ENCODE measurements at places on chromosomes 5 and 9.

DNA sequence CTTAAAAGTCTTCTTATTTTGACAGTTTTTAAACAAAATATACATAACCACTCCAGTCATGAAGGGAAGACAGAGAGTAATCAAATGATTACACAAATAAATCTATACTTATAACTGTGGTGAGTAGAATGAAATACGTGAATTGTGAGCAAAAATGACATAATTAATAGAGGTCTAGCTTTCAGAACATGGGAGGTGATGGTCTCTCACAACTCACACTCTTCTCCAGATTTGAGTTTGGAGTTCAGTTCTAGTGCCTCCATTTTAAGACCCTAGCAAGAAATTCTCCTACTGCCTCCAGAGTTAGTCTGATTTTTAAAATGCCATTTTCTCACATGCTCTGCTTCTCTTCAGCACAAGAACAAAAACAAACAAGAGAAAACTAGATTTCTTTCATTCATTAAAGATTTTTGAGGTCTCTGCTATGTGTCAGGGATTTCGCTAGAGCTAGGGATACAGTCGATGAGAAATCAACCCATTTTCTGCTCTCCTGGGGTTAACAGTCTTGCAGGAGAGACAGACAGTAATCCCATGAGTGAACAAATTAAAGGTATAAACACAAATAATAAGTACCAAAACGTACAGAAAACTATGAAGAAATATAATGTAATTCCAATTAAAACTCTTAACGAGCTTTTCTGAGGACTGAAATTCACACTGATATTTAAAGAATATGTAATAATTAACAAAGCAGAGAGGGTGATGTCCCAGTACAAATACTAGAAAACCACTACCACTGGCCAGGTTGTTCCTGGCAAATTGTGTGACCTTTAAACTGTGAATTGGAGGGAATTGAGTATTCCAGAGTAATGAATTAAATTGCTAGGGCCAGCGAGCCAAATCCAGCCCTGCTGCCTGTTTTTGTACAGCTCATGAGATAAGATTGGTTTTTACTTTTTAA is 27.1 kb upstream of the HTR4 start:
- DNase-seq, result no peak

DNA sequence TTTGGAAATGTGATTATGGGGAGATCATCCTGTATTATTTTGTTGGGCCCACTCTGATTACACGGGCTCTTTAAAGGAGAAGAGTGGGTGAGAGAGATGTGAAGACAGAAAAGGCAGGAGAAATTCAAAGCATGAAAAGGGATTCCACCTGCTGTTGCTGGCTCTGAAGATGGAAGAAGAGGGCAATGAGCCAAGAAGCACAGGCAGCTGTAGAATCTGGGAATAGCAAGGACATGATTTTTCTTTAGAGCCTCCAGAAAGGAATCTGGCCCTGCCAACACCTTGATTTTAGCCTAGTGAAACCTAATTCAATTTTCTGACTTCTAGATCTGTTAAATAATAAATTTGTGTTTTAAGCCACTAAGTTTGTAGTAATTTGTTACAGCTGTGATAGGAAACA is 11.3 kb downstream of the C9 start:
- no peak for DNase-seq

GRCh38 chr5:136210259-136210658 is 17.3 kb upstream of the SMIM32 start:
- DNase-seq, result no peak

- DNase-seq, result no peak
These were observed 33.7 kb downstream of the SSBP2 start for GRCh38 chr5:81717226-81717625.

DNA sequence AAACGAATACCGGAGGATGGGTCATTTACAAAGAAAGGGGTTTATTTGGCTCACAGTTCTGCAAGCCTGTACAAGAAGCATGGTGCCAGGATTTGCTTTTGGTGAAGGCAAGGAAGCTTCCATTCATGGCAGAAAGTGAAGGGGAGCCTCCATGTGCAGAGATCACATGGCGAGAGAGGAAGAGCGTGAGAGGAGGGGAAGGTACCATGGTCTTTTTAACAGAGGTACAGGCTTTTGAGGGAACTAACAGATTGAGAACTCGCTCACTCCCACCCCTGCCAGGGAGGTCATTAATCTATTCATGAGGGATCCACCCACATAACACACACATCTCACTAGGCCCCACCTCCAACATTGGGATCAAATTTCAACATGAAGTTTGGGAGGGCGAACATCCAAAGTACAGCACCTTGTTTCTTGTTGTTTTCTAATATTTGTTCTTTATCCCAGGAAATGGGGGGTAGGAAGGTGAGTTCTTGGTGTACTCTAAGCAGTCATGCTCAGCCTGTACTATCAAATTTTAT is 18.5 kb downstream of the TMC1 start:
- no peak for DNase-seq

- DNase-seq, result no peak
These were observed 72.8 kb upstream of the PITX1 start for GRCh38 chr5:135106610-135107471.

DNA sequence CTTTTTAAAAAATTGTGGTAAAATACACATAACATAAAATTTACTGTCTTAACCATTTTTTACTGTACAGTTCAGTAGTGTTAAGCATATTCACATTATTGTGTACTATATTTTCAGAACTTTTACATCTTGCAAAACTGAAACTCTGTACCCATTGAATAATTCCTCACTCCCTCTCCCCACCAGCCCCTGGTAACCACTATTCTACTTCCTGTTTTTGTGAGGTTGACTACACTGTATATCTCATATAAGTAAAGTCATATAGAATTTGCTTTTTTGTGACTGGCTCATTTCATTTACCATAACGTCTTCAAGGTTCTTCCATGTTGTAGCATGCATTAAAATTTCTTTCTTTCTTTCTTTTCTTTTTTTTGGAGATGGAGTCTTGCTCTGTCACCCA is 87.0 kb downstream of the LNPEP start:
- DNase-seq, result no peak

- DNase-seq, result peak; percentile 29
These were observed at the start of gene C1QTNF2 for GRCh38 chr5:160369990-160370712. Gene C1QTNF2 (minus strand): TSS chr5:160370626. CDS start chr5:160355011, 15,615 bp downstream.

GRCh38 chr9:109683521-109683920 is 96.5 kb upstream of the PALM2AKAP2 start:
- no peak for DNase-seq

DNA sequence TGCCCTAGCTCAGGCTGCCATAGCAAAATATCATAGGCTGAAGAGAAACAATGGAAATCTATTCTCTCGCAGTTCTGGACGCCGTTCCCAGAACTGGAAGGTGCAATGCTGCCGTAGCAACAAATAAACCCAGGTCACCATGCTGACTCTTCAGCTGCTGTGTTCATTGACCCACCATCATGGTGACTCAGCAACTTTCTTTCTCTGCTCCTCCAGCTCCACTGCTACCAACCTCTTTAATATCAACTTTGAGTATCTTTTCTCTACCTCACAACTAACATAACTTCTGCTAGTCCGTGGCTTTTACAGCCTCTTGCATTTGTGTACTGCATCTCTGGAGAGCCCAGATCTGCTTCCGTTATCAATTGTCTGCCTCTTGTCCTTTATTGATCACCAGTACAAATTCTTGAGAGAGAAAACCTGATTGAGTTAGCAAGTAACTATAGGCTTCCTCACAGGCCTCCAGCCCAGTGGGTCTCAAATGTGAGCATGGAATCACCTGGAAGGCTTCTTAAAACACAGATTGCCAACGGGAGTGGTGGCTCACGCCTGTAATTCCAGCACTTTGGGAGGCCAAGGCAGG is 47.3 kb upstream of the SLC30A5 start:
- DNase-seq, result no peak

DNA sequence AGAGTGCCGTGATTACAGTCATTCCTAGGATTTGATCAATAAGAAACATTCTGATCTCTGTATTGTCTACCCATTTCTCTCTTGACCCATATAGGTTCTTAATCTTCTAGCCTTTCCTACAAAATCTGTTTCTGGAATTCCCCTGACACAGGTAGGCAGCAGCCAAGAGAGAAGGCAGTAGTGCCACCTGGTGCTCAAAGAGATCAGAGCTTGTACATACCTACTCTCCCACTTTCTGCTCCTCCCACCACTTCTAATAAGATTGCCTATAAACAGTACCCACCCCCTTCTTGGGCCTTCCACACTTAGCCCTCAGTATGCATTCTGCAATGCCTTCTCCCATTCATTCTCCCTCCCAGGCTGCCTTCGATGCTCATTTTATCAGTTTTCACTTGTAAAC is 117.4 kb upstream of the RORB start:
- peak; percentile 0 for DNase-seq

DNA sequence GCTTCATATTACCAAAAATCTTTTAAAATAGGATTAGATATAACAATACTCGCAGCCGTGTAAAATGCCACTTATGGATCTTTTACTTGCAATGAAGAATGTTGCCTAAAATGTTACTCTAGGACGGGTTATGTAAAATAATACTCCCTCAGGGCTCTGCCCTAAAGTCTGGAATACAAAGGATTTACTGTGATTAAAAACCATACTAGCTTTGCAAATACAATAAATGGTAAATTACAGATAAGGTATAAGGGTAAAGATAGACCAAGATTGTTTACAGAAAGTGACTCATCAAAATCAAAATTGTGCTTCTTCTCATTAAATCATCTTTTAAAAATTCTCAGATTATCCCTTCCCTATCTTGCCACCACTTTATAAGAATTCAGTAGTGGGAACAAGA is 163.6 kb downstream of the MEF2C start:
- DNase-seq, result no peak

DNA sequence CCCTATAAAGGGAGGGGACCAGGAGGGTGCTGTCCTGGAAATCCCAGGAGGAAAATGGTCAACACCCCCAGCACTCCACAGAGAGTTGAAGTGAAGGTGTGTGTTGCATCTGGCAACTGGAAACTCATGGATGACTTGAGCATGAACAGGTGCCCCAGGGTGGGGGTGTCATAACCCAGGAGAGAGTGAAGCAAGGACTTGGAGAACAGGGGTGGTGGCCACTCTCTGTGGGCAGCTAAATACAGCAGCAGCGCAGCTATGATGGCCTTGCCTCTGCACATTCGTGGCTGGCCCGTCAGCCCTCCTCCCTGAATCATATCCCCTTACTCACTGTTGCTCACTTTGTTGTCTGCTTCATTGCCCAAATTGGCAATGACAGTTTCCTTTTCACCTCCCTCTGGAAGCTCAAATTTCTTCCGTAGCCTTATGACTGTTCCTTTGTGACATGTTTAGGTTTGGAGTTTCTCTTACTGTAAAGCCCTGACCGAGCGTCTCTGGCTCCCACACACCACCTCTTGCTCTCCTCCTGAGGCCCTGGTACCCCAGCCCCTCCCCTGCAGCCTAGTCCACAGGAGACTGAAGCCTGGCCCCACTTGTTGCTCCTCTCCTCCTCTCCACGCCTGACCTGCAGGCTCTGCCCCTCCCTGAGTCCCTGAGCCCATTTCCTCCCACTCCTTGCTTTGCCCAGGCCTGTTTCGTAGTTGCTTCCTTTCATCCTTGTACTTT is 185.8 kb downstream of the CD180 start:
- no peak for DNase-seq

- DNase-seq, result no peak
These were observed 71.5 kb downstream of the RCL1 start for GRCh38 chr9:4864234-4864661.

GRCh38 chr5:167453246-167454030 is 838.0 kb upstream of the WWC1 start:
- DNase-seq, result no peak

DNA sequence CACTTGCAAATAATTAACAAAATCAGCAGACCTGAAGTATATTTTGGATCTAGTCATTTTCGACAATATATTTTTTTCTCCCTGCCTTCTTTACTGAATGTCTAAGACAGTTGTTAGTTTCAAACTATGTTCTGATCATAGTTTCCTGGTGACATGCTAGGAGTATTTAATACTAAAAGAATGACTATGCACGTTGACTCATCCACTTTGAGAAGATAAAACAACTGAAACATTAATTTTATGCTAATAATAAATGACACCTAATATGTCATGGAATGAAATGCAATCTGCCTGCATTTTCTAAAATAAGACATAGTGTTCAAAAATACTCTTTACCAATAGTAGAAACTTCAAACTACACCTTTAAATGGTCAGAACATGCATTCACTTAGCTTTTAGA is 2123.7 kb upstream of the C9orf72 start:
- DNase-seq, result no peak

DNA sequence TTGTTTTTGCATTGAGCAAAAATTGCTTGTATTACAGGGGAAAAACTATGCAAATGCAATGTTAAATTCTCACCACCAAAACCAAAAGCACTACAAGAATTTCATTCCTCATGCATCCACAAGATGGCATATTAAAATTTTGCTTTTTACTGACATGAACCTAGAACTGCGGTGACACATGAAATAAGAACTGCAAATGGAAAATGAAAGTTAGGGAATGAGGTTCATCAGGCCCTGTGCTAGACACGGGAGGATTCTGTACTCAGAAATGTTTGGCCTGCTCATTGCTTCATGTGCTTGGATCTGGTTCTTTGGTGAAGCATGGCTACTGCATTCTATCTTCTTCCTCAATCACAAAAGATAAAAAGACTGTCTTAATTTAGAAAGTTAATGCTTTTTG is 9.1 kb upstream of the RFK start:
- peak; percentile 77 for DNase-seq

- no peak for DNase-seq
These were observed 1194.6 kb upstream of the WWC1 start for GRCh38 chr5:167096816-167097215.

GRCh38 chr9:114121227-114122135 is 22.4 kb upstream of the KIF12 start:
- no peak for DNase-seq

- DNase-seq, result no peak
These were observed 15.4 kb downstream of the POC5 start for GRCh38 chr5:75701856-75702255.

DNA sequence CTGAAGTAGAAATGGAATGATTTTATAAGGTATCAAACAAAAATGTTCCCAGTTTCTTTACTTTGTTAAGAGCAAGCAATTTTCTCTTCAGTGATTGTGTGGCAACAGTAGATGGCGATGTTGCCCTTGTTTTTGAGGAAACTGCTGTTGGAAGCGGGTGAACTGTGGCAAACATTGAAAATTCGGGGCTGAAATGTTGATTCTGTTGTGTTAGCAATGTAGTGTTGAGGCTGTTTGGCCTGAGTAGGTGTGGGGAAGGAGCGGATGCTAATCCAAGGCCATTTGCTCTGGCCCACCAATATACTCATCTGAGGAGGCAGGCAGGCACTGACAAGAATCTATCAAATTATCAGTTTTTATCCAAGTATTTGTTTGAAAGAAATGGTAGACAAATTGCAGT is 129.8 kb downstream of the SLC12A2 start:
- peak; percentile 78 for DNase-seq

Data from fibroblast of the conjunctiva (primary cell).